ENCODE measurements at places on chromosomes 12 and 14.

GRCh38 chr14:68495101-68496039, 297.5 kb downstream of the ZFP36L1 start:
- DNase-seq = no peak

DNA sequence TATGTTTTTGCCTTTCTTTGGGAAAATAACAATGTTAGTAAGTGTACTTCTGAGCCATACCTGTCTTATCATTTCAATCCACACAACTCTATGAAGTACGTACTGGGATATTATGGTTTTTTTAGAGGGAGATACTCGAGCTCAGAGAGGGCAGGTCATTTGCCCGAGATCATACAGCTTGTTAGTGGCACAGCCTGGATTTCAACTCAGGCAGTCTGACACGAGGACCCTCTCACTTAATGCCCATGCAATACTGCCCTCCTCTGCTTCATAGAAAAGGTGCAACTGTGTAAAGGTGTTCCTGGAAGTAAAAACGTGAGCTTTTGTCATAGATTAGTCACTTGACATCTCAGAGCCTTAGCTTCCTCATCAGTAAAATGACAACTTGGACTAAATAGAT, 128.0 kb downstream of the NDUFA12 start:
- DNase-seq = no peak

- no peak for DNase-seq
These were observed 205.2 kb upstream of the RTL1 start for GRCh38 chr14:101108579-101109346.

DNA sequence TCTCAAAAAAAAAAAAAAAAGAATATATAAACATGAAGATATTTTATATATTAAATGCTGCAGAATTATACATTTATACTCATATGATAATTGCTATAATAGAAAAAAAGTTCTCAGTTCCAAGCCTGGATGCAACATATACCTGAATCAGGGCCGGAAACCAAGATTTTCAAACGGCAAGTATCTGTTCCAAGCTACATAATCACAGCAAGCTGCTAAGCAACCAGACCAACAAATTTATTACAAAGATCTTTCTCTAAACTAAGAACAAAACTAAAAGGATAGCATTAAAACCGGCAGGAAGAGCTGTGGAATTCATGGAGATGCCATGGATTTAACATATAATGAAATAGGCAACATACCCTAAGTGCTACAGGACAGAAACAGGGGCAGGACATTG, 7.1 kb downstream of the RACGAP1 start:
- DNase-seq = no peak

- DNase-seq = no peak
These were observed 3.8 kb upstream of the SDSL start for GRCh38 chr12:113418213-113418879.

DNA sequence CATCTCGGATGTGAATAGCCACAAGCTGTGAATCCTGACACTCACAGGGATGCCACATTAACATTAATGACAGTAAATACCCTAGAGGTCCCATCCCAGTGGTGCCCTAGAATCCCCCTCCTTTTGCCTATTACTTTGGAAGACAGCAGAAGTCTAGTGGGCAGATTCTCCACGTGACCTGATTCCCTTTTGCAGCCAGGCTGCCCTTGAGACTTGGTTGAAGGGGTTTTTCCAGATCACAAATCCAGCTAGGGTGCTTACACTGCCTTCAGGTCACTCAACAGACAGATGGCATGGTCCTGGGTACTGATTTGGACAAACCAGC, 8.7 kb downstream of the HDAC7 start:
- DNase-seq = no peak

- DNase-seq = no peak
These were observed 93.5 kb downstream of the GALNT8 start for GRCh38 chr12:4813741-4814140.

DNA sequence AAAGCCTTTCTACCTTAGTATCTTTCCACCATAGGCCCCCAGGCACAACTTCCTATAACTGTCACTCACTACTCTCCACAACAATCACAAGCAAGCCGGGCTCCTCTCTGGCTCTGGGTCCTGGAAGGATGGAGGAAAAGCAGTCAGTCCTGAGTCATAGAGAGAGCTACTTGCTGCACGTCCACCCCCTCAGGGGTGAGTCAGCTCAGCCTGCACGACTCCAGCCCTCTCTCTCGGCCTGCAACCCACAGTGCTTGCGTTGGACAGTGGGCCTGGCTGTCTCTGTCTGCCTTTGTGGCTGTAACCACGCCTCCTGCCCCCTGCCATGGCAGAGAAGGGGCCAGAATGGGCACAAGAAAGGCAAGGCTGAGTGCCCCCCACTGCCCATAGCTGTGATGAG, 154.1 kb upstream of the FKBP4 start:
- no peak for DNase-seq

DNA sequence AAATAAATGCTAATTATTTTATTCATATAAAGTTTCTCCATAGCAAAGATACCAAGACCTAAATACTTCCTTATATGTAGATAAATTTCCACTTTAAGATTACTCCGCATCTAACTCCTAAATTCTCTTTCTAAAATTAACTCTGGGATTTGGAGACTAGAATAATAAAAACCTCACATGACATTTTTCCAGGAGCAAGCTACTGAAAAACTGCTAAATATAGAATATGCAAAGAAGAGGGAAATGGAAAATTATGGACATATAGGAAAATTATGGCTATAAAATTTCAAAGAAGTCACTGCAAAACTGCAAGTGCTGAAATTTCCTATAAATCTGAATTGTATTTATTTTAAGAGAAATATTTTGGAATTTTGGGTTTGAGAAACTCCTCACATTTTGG, 186.2 kb downstream of the DUSP6 start:
- DNase-seq = no peak

- DNase-seq = no peak
These were observed 80.6 kb upstream of the STRN3 start for GRCh38 chr14:31106768-31107167.

- DNase-seq = no peak
These were observed 138.1 kb upstream of the CPM start for GRCh38 chr12:69071091-69071370.

DNA sequence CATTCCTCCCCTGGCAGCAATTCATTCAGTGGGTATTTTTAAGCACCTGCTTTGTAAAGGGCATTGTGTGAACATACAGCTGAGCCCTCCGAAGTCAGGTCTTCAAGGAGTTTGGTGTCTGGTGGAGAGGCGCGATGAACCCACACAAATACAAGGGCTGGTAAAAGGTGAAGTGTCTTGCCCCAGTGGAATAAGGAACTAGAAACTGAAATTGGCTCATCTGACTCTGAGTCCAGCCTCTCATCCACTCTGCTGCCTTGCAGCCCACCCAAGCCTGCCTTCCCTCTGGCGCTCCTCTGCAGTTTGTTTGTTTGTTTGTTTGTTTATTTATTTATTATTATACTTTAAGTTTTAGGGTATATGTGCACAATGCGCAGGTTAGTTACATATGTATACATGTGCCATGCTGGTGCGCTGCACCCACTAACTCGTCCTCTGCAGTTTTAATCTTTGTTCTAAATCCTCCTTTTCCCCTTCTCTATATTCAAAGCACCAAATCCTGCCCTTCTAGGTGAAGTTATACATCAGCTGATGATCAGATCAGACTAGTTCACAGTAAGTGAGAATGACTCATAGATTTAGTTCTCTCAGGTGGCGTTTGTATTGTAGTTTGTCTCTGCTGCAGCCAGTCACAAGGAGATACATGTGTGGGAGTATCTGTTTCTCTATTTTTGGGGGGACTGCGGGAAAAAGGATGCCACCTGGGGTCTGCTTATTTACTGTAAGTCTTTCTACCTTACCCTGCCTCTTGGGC, 394.5 kb downstream of the APAF1 start:
- DNase-seq = no peak

- no peak for DNase-seq
These were observed 1.1 kb downstream of the IFI27L2 start for GRCh38 chr14:94128216-94128839.

GRCh38 chr12:108801736-108802100, 55.7 kb downstream of the SSH1 start:
- DNase-seq = no peak

- no peak for DNase-seq
These were observed 163.7 kb downstream of the CALM1 start for GRCh38 chr14:90560558-90560957.

Data from activated CD4-positive, alpha-beta T cell treated with anti-CD3 and anti-CD28 coated beads, Interleukin-2, amount 10 ng/mL, durations not matched to agents 7 days and 5 days (primary cell).